ENCODE measurements at places on chromosomes 12 and 14. TPM values are rescaled to one million over a fixed set of nuclear protein-coding genes. Genes with fewer than 3 reads are reported as not detected.
A peak's percentile ranks its signal among the peaks of the same experiment; 100 is the strongest.

DNA sequence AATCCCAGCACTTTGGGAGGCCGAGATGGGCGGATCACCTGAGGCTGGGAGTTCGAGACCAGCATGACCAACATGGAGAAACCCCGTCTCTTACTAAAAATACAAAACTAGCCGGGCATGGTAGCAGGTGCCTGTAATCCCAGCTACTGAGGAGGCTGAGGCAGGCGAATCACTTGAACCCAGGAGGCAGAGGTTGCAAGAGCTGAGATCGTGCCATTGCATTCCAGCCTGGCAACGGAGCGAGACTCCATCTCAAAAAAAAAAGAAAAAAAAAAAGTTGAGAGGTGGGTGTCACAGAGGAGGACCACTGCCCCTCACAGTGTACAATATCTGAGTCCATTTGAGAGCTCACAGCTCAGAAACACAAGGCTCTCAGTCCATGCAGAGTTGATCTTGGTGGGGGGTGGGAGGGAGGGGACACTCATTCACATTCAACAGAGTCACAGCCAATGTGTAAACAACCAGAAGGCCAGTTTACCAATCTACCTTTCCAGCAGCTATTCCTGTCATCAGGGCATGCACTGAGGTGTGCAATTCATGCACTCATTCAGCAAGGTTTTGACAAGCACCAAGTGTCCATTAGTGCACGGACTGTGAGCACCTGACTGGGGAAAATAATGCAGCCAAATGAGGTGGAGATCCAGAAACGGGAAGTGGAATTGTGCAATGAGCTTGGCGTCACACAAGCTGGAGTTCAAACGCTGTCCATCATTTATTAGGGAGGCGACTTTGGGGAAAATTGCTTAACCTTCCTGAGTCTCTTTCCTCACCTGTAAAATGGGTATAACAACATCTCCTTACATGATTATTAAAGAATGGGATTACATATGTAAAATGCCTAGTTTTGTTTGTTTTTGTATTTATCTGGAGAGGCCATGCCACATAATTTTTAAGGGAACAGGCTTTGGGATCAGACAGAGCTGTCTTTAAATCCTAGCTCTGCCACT is 4.4 kb upstream of the EIF5 start:
- H3K4me3 ChIP-seq: no peak overlapping the region
- no peak for DNase-seq
- H3K27ac ChIP-seq: no peak overlapping the region
- H3K36me3 ChIP-seq: no peaks in the 10 kb centered on the region
- H3K4me1 ChIP-seq: peaks cover 12% of the 10 kb centered on the region
- H3K27me3 ChIP-seq: no peaks in the 10 kb centered on the region

DNA sequence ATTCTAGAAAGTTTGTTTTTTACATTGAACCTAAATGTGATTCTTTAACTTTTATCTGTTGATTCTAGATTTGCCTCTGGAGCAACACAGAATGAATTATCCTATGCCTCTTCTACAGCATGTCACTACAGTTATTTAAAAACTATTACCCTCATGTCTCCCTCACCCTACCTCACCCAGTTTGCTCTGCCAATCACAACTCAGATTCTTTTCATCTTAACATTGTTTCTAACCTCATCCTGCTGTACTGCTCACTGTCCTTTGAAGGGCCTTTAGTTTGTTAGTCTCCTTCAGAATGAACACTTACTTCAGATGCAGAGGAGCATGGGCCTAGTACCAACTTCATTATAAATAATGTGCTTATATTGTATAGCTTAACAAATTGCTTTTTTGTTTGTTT is 21.5 kb downstream of the YLPM1 start:
- no peak for DNase-seq
- no peak overlapping the region for H3K4me3 ChIP-seq
- H3K27ac ChIP-seq: no peak overlapping the region
- no peaks in the 10 kb centered on the region for H3K27me3 ChIP-seq
- H3K36me3 ChIP-seq: peaks cover 57% of the 10 kb centered on the region
- no peaks in the 10 kb centered on the region for H3K4me1 ChIP-seq

- H3K27ac ChIP-seq: no peak overlapping the region
- no peak overlapping the region for H3K4me3 ChIP-seq
- no peak for DNase-seq
- no peaks in the 10 kb centered on the region for H3K36me3 ChIP-seq
- H3K4me1 ChIP-seq: no peaks in the 10 kb centered on the region
- no peaks in the 10 kb centered on the region for H3K27me3 ChIP-seq
Observed at GRCh38 chr14:31219169-31219568, 11.6 kb upstream of the HECTD1 start.

- H3K36me3 ChIP-seq: peaks cover 18% of the 10 kb centered on the region
- no peak overlapping the region for H3K27ac ChIP-seq
- H3K27me3 ChIP-seq: no peaks in the 10 kb centered on the region
- DNase-seq: no peak
- H3K4me3 ChIP-seq: no peak overlapping the region
- H3K4me1 ChIP-seq: no peaks in the 10 kb centered on the region
Observed at GRCh38 chr12:95999484-95999883, 3.3 kb upstream of the HAL start.

DNA sequence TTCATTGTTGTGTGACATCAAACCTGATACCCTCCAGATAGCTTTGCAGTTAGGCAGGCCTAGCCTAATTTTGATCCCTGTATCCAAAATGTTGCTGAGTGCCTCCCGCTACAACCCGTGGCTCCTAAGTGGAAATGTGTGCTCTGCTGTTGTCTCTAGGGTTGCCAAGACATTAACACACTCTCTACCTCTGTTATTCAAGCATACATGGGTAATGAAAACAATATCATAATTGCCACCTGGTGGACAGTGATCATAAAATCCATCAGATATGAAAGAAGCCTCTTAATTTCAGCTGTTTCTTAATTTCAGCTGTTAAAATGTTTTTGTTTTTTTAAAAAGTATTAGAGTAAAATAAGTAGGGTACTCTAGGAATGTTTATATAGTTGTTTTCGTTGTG is 93.5 kb downstream of the PLEKHA5 start:
- DNase-seq: no peak
- no peaks in the 10 kb centered on the region for H3K4me1 ChIP-seq
- H3K27me3 ChIP-seq: no peaks in the 10 kb centered on the region

DNA sequence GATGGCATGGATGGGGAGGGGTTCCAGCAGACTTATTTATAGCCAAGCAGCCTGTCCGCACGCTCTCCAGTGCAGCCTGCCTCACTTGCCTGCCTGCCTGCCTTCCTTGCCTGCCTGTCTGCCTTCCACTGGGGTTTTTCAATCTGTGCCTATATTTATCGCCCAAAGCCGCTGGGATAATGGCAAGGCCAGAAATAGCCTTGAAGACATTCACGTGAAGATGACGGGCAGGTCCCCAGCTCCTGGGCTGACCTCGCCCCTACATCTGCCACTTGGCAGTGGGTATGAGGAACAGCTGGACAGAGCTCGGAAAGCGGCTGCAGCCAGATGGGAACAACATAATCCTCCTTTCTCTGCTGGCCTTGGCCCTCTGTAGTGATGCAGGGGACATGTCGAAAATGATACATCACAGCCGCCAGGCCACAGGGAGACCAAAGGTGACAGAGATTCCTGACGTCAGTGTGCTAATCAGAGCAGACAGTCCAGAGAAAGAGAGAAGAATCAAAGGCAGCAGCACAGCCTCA is 53.3 kb downstream of the PITPNM2 start:
- peaks cover 62% of the 10 kb centered on the region for H3K36me3 ChIP-seq
- no peak overlapping the region for H3K4me3 ChIP-seq
- no peak for DNase-seq
- H3K27ac ChIP-seq: peak overlapping the region; percentile 62
- H3K27me3 ChIP-seq: no peaks in the 10 kb centered on the region
- peaks cover 63% of the 10 kb centered on the region for H3K4me1 ChIP-seq

- no peak overlapping the region for H3K27ac ChIP-seq
- H3K36me3 ChIP-seq: no peaks in the 10 kb centered on the region
- no peaks in the 10 kb centered on the region for H3K27me3 ChIP-seq
Observed at GRCh38 chr12:110906985-110907384, 13.4 kb downstream of the MYL2 start.

GRCh38 chr12:96720363-96720705 is 186.7 kb upstream of the NEDD1 start:
- H3K27ac ChIP-seq: peak overlapping the region; percentile 1
- H3K36me3 ChIP-seq: no peaks in the 10 kb centered on the region
- H3K27me3 ChIP-seq: no peaks in the 10 kb centered on the region
- H3K4me1 ChIP-seq: peaks cover 8% of the 10 kb centered on the region
- peak overlapping the region; percentile 46 for H3K4me3 ChIP-seq

- no peaks in the 10 kb centered on the region for H3K27me3 ChIP-seq
- H3K4me1 ChIP-seq: peaks cover 10% of the 10 kb centered on the region
- no peak for DNase-seq
- no peak overlapping the region for H3K27ac ChIP-seq
- no peak overlapping the region for H3K4me3 ChIP-seq
Observed at GRCh38 chr14:55332654-55333570, 61.7 kb downstream of the FBXO34 start.

GRCh38 chr12:38956337-38956736 is 50.9 kb upstream of the CPNE8 start:
- no peaks in the 10 kb centered on the region for H3K4me1 ChIP-seq
- DNase-seq: no peak
- no peaks in the 10 kb centered on the region for H3K27me3 ChIP-seq

- H3K4me1 ChIP-seq: no peaks in the 10 kb centered on the region
- H3K27me3 ChIP-seq: no peaks in the 10 kb centered on the region
- no peak overlapping the region for H3K27ac ChIP-seq
- H3K36me3 ChIP-seq: no peaks in the 10 kb centered on the region
Observed at GRCh38 chr12:106947461-106947860, 8.2 kb upstream of the TMEM263 start.

GRCh38 chr12:89309815-89310214 is 42.5 kb downstream of the DUSP6 start:
- no peak for DNase-seq
- H3K4me1 ChIP-seq: peaks cover 3% of the 10 kb centered on the region
- H3K36me3 ChIP-seq: no peaks in the 10 kb centered on the region

The INHBE gene
- total RNA-seq: 0.09 TPM

The SLC2A3 gene
- 37.6 TPM for total RNA-seq

The ACRBP gene
- 2.0 TPM for total RNA-seq

All from thymus (tissue), 14 donors.